ENCODE measurements at places on chromosomes 7 and 10. TPM values are rescaled to one million over a fixed set of nuclear protein-coding genes. Genes with fewer than 3 reads are reported as not detected.
A peak's percentile ranks its signal among the peaks of the same experiment; 100 is the strongest.

The LFNG gene
- total RNA-seq, result 104 TPM

DNA sequence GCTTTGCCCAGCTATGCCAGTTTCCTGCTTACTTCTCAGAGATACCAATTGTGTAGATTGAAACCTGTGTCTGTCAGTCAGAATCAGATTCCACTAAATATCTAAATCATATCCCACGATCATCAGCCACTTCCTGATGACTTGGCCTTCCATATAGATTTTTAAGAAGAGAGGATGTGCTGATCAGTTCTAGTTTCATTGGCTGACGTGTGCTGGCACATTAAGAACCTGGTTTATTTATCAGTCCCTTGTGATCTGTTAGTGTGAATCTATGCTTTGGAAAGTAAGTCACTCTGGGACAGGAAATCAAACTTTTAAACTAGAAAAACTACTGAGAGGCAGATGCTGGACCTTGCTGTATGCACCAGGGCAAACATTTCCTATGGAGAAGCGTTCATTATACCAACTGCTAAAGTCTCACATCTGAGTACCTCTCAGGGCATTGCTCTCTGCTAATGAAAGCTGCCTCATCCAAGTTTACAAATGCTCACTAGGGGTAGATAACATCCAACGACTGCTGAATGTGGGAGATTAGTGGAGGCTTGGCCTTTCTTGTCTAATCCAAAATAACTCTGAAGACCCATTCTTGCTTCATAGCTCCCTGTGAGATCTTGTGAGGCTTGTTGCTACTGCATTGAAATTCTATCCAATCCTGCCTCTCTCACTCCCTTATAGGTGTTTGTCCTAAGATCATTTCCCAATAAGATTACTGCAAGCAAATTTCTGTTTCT lies 109.1 kb downstream of the ARL4A start:
- no peak for DNase-seq

DNA sequence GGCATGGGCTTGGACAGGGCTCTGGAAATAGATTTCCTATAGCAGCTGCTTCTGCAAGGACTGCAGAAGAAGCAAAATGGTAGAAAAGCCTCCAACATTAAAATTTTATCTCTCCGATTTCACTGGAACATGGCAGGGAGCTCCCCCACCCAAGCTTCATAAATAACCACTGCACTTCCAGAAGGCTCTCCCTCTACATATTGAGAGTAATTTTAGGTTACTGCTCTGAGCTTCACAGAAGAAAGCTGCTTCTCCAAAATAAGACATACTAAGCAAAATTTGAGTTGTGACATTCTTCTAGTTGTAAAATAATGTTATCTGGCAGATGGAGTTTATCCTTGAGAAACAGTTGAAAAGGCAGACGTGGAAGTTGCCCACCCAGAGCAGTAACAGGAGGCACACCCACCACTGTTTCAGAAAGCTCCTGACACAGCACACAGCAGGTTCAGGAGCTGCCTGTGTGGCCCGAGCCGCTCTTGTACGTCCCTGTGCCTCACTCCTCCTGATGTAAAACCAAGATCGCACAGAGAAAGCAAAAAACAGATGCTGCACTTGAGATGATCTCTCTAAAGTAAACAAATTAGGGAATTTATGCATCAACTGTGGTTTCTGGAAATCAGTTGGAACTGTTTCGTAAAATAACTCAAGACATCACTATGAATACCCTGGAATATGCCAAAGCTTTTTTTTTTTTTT lies 621.0 kb downstream of the PARD3 start:
- no peak for DNase-seq

GRCh38 chr7:70694434-70694970 lies 437.4 kb upstream of the GALNT17 start:
- peak; percentile 76 for DNase-seq

DNA sequence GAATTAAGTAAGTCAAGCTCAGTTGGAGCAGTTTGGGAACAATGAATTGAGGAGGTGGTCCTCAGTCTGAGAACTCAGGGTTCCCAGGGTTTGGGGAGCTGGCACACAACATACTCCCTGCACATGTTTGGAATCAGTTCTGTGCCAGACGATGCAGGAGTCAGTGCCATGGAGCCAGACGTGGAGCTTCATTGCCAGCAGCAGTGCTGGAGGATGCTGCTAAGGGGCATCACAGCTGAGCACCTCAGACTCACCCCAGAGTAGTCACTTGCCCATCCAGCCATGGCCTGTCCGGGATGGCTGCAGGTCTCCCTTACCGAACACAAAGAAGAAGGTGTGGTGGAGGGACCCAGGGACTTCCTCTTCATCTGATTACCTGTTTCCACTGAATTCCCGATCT lies 7.9 kb downstream of the GIMAP5 start:
- DNase-seq, result no peak

DNA sequence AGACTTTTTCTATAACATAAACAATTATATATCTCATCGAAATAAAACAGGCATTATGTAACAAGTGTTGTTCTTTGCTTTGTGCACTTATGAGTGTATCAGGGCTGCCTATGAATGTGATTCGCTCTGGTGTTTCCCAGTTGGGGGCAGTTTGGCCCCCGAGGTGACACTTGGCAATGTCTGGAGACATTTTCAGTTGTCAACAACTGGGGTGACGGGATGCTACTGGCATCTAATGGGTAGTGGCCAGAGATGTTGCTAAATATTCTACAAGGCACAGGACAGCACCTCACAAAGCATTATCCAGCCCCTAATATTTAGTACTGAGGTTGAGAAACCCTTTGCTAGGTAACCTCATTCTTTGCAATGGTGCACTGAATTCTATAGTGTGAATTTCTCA lies 83.3 kb downstream of the PLCE1 start:
- DNase-seq, result no peak

DNA sequence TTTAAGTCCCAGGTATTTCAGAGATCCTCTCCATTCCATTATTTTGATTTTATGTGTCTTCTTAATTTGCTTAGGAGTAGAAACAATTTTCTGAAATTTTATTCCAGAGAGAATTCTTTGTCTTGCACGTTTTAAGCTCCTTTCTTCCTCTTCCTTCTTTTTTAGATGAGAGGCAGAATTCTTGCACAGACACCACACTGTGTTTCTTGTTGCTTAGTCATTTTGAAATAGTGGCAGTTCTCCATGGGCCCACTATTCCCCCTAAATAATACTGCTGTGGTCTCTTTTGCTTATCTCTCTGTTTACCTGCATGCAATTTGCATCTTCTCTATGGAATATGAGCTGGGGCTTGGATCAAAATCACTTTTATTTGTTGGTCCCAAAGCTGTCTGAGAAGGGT lies 54.3 kb upstream of the WAC start:
- no peak for DNase-seq

The OR9A4 gene
- not detected for total RNA-seq

- DNase-seq, result no peak
Measured at GRCh38 chr7:80244206-80244916, 109.7 kb downstream of the GNAI1 start.

GRCh38 chr10:116521424-116522290 lies 24.1 kb upstream of the PNLIP start:
- DNase-seq, result no peak

The CABCOCO1 gene
- not detected for total RNA-seq

DNA sequence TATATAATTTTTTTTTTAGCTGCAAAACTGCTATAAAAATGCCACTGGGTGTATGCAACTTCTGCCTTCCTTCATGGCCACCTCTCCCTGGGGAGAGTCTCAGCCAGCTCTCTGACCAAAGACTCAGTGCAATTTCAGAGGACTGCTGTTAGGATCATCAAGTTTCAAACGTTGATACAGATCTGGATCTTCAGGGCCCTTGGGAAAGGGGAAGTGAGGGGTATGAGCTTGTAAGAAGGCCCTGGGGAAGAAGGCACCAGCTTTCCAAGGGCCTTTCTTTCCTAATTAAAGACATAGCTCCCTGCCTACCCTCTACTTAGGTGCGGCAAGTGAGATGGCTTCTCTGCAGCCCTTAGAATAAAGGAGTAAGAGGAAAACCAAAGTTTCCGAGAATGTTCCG lies 130.4 kb downstream of the CUL2 start:
- DNase-seq, result no peak

DNA sequence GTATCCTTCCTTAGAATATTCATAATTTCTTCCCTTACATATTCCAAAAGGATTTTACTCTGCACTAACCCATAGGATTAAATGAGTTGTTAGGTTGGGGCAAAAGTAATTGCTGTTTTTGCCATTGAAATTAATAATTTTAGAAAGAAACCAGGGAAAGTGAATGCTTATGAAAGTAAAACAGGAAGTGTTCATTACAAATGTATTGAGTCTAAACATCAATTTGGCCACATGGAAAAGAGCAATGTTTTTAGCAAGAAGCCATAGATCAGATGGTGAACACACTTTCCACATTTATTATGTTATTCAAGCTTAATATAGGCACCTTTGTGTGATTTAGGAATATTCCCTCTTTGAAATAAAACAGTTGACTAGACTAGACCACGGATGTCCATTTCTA lies 102.9 kb downstream of the SUGCT start:
- DNase-seq, result no peak

DNA sequence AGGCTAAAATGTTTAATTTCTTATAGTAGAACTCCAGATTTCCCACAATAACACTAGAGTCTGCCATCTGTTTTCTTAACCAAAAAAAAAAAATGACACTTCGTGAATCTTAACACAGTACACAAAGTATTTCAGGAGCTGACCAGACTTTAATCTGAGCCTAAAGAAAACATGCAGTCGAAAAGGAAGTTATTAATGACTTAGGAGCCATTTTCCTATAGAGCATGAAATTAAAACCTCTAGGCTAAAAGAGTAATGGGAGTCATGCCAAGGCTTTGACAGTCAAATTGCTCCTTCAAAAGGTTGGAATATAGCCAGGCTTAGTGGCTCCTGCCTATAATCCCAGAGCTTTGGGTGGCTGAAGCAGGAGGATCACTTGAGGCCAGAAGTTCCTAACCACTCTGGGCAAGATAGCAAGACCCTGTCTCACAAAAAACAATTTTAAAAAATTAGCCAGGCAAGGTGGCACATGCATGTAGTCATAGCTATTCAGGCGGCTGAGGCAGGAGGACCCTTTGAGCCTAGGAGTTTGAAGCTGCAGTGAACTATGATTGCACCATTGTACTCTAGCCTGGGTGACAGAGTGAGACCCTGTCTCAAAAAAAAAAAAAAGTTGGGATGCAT lies 13.6 kb downstream of the MICU1 start:
- DNase-seq, result no peak

DNA sequence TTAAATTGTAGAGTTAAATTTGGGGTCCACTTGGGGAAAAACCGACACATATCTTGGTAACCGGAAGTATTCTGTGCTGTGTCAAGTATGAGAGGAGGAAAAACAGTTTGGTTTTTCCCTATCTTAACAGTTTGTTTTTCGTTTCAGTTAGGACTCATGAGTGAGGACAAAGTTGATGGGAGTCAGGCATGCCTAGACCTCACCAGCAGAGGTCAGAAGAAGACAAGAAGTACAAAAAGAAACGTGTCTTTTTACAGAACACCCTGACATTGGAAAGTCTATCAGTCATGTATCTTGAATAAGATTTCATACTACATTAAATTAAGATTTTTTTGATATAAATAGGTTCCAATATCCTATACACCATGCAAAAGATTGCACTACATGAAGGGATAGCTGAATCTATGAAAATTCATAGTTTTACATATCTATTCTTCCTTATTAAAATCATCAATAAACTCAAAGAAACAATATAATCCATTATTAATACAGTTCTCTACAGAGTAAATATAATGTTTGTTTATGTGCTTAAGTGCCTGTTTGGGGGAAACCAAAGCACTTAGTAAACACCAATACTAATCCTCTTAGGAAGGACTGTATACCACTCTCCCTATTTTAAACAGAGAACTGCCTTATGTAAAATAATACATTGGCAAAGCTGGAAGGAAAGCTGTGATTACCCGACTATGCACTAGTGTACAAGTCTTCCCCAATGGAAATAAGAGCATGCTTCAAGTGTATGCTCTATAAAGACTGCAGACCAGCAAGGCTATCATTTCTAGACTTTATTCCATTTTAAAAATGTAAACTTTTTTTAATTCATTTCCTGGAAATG lies 95.6 kb downstream of the USP6NL start:
- peak; percentile 72 for DNase-seq

- no peak for DNase-seq
Measured at GRCh38 chr7:135925210-135925609, 51.9 kb downstream of the MTPN start.

The PNLIP gene
- total RNA-seq, result not detected

The RADIL gene
- 6.6 TPM for total RNA-seq

The KIF11 gene
- 1.4 TPM for total RNA-seq

GRCh38 chr7:111092406-111093236 lies 1.7 kb downstream of the LRRN3 start:
- no peak for DNase-seq

The ZP3 gene
- 2.8 TPM for total RNA-seq

- no peak for DNase-seq
Measured at GRCh38 chr10:80443531-80443974, 10.6 kb upstream of the TSPAN14 start.

All from Peyer's patch (tissue), 4 donors.